Stimulated activated CD8-positive, alpha-beta memory T cell treated with anti-CD3 and anti-CD28 coated beads, Interleukin-2, amount 100 ng/mL, for 1 hour (primary cell): ENCODE measurements at places on chromosomes 7 and 10.

- peak; percentile 22 for DNase-seq
These were observed at the start of gene MDFIC for GRCh38 chr7:114922026-114922651. Gene MDFIC, plus strand, starts transcription at chr7:114922094. Its CDS starts 940 bp downstream, at chr7:114923034.

- no peak for DNase-seq
These were observed 12.6 kb downstream of the TBATA start for GRCh38 chr10:70772627-70773026.

GRCh38 chr7:4000139-4000538 is 682.0 kb upstream of the FOXK1 start:
- no peak for DNase-seq

- DNase-seq = peak; percentile 15
These were observed 71.2 kb upstream of the EFCAB10 start for GRCh38 chr7:105652359-105652993.

GRCh38 chr10:124906551-124907001 is 35.3 kb upstream of the ZRANB1 start:
- DNase-seq = no peak

DNA sequence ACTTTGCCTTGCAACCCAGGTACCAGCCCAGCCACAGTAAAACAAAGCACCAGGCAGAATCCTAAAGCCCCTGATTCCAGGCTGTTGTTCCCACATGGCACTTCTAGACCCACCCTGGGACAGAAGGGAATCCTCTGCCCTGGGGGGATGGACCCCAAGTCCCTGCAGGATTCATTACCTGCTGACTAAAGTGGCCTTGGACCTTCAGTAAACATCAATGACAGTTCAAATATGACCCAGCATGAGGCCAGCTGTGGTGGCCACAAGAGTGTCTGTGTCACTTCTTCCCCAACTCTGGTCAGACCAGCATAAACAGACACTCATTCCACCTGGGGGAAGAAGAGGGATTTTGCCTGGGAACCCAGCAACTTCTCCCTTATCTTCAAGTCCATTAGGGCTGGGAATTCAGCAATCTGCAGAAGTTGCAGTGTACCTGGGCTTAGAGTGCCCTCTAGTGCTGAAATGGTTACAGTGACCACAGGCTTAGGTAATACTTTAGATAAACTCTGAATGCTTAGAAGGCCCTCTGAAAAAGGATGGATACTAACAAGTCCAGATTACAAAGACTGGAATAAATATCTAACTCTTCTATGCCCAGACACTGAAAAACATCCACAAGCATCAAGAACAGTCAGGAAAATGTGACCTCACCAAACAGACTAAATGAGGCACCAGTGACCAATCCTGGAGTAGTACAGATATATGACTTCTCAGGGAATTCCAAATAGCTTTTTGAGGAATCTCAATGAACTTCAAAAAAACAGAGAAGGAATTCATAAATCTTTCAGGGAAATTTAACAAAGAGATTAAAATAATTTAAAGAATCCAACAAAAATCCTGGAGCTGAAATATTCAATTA is 108.5 kb upstream of the TMEM168 start:
- DNase-seq = no peak

- no peak for DNase-seq
These were observed 29.4 kb upstream of the PPP1R9A start for GRCh38 chr7:94877731-94878670.

DNA sequence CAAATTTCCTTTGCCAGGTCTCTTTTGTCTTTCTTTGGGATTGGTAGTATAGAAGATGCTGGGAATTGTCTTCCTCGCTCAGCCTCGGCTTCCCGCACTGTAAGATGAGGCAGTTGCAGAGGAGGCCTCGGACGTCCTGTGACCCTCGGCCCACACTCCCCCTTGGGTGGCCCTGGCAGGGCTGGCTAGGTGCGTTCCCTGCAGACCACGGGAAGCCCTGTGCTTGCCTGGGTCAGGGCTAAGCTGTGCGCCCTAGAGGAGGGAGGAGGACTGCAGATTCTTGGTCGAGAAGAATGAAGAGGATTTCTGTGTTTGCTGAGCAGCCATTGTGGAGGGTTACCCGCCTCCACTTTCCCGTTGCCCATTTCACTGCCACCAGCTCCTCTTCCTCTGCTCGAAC is 42.8 kb downstream of the WIPI2 start:
- DNase-seq = no peak

DNA sequence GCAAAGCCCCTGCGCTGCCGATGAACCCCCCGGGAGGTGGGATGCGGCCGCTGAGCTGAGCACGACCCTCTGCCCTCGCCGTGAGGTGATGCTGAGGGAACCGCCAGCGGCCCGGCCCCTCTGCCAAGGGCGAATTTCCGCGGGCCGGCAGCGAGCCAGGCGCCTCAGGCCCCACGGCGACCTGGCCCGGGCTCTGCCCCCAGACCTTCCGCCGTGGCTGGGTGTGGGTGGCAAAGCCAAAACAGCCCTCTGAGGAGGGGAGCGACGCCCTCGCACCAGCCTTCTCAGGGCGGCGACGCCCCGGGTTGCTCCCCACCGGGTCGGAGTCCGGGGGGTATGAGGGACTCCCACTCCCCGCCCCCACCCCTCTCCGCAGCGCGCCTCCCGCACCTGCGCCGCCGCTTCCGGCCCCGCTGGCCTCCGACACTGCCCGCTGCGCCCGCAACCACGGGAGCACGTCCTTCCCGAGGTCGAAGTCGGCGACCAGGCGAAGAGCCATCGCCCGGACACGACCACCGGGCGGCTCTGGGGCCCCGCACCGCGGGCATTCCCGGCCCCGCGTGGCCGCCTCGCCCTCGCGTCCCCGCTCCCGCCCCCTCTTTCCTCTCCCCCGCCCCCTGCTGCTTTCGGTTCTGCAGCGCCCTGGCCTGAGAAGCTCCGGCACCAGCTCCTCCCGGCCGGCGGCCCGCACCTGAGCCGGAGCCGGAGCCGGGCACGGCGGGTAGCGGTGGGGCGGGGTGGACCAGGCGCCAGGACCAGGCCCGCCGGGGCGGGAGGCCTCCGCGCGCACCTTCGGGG is at the start of gene GSAP:
Gene GSAP (minus strand): TSS at position 527 of the 798 bp plus-strand sequence. CDS start 28 bp downstream, at position 499.
- DNase-seq = peak; percentile 33
